ENCODE measurements at places on chromosomes 12 and 14.

GRCh38 chr12:46998811-46999368 lies 80.5 kb upstream of the PCED1B start:
- no peak for DNase-seq

DNA sequence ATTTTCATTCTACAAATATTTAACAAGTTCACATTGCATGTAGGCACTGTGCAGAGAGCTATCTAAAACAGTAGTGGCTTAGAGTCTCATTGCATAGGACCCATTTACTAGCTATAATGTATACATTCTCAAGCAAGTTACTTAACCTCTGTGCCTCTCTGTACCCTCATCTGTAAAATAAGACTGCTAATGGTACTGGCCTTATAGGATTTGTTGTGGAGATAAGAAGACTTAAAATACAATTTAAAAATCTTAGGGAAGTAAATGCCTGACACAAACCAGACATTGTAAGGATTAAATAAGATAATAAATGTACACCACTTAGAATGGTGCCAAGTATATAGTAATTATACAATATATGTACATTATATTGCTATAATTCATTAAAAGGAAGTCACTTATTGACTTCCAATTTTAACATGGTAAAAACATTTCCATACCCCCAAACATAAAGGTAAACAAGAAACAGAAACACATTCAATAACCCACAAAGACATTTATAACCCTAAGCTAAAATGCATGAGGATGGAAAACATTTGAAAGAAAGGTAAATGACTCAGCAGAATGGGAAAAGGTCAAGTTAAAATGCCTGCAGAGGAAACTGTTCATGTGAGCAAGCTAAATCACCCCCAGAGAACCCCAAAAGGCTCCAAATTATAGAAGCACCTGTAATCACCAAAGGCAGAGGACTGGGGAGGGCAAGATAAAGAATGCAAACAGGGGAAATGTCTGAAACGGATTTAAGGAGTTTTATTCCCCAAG lies 30.8 kb downstream of the RPS6KA5 start:
- DNase-seq = no peak

DNA sequence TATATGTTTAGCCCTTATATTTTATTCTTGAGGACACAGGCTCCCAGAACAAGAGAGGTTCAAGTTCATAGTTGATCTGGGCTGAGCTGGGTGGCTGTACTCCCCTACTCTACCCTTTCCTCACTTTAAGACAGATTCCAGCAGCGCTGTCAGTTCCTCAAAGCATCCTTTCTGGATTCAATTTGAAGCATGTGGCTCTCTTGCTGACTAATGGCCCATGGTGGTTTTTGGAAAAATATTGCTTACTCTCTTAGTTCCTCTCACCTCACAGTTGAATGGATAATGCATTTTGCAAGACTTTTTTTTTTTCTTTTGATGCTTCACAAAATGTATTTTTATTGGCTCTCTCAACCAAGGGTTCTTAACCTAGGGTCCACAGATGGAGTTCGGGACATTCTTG lies 4.1 kb downstream of the PELI2 start:
- DNase-seq = no peak

GRCh38 chr14:93337143-93337753 lies 4.4 kb upstream of the BTBD7 start:
- DNase-seq = no peak

DNA sequence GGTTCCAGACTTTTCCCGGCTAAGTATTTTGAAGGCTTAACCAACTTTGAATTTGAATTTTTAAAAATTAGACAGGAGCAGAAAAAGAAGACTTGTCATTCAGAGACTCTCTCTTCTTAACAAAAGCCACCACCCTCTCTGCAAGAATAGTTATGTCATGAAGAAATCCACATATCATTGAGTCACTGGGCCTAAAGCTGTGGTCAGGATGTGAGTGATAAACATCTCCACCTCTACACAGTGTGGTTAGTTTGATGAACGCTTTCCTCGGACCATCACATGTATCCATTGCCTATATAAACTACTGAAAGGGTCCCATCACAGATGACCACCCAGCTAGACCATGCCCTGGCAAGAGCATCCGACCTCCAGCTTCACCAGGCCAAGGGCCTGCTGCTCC lies 226.1 kb downstream of the KSR2 start:
- DNase-seq = no peak

DNA sequence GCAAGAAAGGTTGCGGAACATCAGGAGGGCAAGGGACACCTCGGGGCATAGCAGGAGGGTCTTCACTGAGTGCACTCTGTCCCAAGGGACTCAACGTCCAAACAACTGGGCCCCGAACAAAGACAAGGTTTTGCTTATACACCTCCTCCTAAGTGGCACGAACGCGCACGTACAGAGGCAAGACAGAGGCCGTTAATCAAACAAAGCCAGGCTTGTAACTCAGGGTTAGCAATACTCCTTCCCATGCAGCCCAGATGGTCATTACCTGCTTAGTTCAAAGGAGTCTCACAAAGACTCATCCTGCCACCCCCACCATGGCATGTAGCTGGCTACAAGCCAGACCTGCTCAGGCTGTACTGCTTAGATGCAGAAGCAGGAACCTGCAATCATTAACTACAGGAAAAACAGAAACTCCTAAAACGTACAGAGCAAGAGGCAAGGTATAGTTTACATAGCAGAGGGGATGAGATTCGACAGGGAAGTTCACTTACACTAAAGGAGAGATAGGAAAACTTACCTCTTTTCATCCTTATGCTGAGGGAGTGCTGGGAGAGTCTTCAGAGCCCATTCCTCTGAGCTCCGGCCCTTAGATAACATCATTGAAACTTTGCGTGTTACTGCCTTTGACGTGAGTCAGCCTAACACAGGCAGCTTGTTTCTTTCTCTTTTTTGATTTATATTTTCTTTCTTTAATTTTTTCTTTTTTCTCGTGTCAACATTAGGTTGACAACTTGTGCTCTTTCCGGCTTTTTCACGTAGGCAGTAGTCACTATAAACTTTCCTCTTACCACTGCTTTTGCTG lies 1319.1 kb downstream of the TMEM121 start:
- no peak for DNase-seq

DNA sequence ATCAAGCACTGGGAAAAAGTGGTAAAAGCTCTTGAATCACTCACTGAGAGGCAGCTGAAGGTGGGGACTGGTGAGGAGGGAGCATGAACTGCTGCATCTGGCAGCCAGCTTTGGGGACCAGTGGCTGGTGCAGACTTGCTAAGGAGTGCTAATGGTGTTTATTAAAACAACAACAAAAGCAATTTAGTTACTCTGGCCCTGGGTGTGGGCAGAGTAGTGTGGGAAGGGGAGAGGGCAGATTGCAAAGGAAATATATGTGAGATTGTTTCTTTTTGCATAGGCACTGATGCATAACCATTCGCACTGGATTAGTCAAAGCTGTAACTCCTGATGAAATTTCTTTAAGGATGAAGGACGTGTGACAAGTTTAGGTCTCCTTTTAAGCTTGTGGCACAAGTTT lies 8.1 kb downstream of the TXNRD1 start:
- no peak for DNase-seq

All from GOT3 (cell line).